IPS-NIHi11 (cell line): ENCODE measurements at places on chromosomes 6 and 20.

GRCh38 chr6:148295261-148295887, 47.3 kb upstream of the SASH1 start:
- DNase-seq = no peak

GRCh38 chr6:147910281-147910680, 401.8 kb downstream of the SAMD5 start:
- no peak for DNase-seq

GRCh38 chr20:14401479-14402138, 64.2 kb upstream of the FLRT3 start:
- DNase-seq = no peak

- no peak for DNase-seq
Measured at GRCh38 chr6:109050012-109050411, 44.6 kb downstream of the SESN1 start.

GRCh38 chr6:22473991-22474682, 95.2 kb upstream of the HDGFL1 start:
- DNase-seq = no peak

GRCh38 chr20:34834459-34834893, 9.0 kb upstream of the NCOA6 start:
- DNase-seq = no peak

DNA sequence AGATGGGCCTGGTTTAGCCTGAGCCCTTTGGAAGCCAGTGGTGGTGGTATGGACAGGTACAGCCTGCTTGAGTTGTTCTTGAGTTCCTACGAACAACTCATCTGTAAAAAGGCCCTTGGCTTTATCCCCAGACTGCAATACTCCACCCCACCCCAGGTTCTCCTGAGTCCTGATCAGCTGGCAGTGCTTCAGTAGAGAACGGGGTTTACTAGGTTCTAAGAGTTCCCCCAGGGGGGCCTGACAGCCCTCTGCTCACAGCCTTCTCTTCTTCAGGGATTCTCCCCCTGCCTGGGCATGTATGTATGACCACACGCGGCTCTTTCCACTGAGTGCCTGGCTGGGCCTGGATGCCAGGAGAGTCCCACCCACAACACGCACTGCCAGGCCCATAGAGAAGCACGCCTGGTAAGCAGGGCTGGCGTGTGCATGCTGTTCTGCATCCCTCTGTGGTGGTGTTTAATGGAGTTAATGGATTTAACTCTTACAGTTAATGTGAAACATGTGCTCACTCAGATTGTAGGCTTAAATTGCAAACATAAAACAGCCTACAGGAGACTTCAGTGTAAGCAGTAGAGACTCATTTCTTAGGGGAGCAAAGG, 44.3 kb upstream of the SLC4A11 start:
- no peak for DNase-seq

DNA sequence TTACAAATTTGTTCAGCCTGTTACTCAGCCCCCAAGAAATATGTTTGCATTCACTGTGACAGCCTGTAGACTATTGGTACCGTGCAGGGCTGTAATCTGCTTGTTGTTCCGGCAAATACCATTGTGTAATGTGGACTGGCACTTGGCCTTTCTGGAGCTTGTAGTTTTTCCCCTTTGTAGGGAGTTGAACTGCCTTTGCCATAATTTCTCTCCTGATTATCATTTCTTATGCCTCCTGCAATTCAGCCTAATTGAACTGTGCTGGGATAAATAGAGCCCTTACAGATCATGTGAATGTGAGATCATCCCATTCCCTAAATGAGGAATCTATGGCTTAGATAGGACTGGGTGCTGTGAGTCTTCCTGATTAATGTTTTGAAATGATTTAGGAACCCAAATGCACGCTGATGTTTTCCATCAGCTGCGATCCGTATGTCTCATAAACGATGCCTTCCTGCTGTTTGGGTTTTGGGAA, 185.1 kb downstream of the JARID2 start:
- no peak for DNase-seq

DNA sequence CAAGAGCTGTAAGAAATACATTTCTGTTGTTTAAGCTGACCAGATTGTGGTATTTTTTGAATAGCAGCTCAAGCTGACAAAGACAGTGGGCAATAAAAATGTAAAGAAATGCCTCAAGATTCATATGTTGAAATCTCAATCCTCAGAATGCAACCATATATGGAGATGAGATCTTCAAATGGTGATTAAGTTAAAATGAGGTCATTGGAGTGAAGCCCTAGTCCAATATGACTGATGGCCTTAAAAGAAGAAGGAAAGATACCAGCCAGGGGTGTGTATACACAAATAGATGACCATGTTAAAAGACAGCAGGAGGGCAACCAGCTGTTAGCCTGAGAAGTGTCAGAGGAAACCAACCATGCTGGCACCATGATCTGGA, 7.1 kb upstream of the DDO start:
- no peak for DNase-seq

DNA sequence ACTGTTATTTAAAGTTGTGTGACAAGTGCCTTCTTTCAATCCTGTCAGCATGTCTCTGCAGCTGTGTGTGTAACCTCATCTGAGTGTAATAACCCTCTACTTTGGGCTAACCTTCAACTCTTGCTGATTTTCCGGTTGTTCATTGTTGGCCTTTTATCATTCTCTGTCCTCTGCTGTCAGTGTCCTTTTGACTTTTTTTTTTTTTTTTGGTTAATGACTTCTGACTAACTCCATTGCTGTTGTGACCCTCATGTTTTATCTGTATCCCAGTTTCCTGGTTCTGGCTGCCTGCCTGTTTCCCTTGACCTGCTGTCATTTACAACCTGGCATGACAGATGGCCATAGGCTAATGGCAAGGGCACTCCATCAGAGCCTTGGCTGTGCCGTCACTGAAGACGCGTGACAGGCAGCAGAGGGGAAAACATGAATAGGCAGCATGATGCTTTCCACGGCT, 145.7 kb upstream of the MAN1A1 start:
- DNase-seq = no peak

DNA sequence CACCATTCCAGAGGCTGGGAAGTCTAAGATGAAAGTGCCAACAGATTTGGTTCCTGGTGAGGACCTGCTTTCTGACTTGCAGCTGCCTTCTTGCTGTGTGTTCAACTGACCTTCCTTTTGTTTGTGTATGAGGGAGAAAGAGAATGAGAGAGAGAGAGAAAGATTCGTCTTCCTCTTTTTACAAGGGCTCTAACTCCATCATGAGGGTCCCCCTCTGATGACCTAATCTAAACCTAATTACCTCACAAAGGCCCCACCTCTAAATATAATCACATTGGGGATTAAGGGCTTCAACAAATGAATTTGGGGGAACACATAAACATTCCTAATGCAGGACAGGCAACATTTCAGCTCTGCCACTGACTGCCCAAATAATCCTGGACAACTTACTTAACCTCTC, 130.7 kb downstream of the PLCB1 start:
- DNase-seq = no peak

- DNase-seq = peak; percentile 24
Measured at GRCh38 chr20:5127204-5127858, 523 bp downstream of the CDS2 start.

DNA sequence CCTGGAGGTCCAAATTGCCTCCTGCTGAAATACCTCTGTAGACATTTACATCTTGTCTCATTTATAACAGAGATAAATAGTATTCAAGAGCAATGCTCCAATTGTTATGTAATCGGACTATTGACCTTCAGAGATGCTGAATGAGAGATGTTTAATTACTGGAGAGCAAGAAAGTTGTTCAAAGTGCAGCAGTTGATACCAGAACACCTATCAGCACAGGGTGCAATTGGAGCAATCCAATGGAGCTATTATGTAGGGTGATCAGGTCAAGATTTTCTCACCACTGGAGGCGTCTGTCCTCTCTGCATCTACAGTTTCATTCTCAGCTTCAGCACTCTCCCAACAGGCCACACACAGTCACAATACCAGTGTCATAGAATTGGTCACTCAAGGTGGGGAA, 19.5 kb upstream of the TMX4 start:
- DNase-seq = no peak

DNA sequence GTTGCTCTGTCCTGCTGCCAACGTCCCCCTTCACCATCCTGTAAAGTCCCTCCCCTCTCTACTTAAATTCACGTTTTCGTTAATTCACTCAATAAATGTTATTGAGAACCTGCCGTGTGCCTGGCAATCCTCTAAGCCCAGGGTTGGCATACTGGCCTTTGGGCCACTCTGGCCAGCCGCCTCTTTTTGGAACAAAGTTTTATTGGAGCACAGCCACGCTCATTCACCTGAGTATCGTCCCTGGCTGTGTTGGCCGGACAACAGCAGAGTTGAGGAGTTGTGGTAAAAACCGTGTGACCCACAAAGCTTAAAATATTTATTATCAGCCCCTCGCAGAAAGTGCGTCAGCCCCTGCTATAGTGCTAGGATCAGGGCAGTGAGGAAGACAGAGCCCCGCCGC, 54.7 kb upstream of the TMEM181 start:
- DNase-seq = no peak

GRCh38 chr6:67244037-67244436, 1391.0 kb upstream of the ADGRB3 start:
- no peak for DNase-seq

DNA sequence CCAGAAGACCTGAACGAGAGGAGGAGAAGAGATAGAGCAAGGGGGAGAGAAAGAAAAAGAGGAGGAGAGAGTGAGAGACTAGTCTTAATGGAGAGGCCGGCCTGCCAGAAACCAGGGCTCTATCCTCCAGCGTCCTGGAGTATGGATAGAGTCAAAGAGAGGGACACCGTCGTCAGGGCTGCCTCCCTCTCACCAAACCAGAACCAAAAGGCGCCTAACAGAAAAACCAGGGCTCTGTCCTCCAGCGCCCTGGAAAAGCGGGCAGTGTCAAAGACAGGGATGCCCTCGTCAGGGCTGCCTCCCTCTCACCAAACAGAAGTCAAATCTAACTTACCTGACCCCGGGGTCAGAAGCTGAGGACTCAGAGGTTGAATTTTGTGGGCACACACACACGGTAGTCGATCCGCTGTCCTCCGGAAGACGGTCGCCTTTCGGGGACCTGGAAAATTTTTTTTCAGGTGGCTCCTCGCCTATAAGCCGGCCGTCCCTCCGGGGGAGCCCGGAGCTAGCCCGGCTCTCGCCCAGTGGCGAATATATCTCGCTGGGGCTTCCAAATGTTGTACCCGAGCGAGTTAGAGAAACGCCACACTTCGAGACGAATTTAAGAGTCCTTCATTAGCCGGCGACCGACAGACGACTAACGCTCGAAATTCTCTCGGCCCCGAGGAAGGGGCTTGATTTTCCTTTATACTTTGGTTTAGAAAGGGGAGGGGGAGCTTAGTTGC, 148.2 kb downstream of the TRIM27 start:
- no peak for DNase-seq

GRCh38 chr6:29624520-29624961, 8.4 kb downstream of the GABBR1 start:
- DNase-seq = no peak

DNA sequence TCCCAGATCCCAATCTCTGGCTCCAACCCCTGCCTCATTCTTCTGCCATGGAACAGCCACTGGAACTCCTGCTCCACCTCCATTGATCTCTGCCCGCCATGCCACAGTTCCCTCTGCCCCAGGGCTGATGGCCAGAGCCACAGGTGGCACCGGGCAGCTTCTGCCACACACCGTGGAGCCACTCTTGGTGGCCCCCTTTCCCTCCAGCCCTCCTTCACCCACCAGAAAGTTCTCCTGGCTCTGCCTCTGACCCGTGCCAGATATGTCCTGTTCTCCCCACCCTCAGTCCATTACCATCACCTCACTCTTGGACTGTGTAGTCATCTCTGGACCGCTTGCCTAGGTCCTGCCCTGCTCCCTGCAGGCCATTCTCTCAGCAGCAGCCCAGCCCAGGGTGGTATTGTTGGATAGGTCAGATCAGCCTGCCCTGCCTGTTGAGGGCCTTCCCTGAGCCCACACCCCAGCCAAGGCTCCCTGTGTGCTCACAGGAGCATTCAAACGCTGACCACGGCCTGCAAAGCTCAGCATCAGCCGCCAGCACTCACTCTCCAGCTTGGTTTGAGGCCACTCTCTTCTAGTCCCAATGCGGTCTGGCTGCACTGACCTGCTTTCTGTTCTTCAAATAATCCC, 16.8 kb upstream of the SYNDIG1 start:
- no peak for DNase-seq

- DNase-seq = peak; percentile 87
Measured at GRCh38 chr6:34234667-34235306, 1.9 kb upstream of the HMGA1 start.

- no peak for DNase-seq
Measured at GRCh38 chr20:32651537-32651936, 22.2 kb downstream of the C20orf203 start.

DNA sequence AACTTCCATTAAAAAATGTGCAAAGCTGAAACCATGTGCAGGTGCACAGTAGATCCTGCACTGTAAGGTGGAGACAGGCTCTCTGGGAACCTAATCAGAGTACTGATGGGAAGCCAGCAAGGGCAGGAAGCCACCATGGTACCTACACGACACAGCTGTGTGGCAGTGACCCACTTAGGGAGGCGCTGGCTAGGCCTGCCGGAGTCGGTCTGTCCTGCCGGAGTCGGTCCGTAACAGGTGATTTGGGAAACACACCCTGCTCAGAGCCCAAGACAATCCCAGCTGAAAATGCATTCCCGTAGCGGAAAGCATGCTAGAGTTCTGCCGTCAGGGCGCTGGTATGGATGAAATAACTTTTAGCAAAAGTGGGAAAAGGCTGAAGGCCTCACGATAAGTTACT, 17.2 kb downstream of the TXNDC5 start:
- DNase-seq = no peak

DNA sequence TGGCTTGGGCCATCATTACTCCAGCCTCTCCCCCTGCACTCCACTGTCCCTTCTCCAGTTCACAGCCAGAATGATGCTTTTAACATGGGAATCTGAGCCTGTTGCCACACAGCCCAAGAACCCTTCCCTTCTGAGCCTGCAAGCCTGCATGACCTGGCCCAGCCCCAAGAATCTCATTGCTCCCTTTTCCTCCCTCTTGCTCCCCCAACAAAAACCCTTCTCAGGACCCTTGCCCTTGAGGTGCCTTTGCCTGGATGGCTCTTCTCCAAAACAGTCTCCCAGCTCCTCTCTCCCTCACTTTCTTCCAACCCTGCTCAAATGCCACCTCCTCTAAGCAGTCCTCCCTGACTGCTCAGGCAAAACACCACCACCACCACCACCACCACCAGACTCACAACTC, 157.2 kb downstream of the ANKRD60 start:
- no peak for DNase-seq

GRCh38 chr6:108762394-108762793, 85.8 kb upstream of the ARMC2 start:
- DNase-seq = no peak

DNA sequence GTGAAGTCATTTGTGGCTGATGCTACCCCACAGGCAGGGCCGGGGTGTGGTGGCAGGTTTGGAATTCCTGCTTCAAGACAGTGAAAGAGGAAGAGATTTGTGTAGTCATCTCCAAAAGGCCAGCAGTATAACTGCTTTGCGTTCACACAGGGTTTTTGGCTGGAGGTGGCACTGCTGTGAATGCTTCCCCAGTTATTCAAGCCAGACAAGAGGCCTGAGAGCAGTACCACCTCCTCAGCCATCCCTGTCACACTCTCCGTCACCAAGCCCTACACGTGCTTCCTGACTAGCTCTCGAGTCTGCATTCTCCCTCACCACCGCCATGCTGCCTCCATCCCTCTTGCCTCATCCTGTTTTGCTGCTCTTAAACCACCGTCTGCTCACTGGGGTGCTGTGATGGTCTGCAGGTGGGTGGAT, 23.9 kb downstream of the ARMC2 start:
- no peak for DNase-seq
